ENCODE measurements at places on chromosomes 1 and 21. TPM values are rescaled to one million over a fixed set of nuclear protein-coding genes. Genes with fewer than 3 reads are reported as not detected.

Gene SLC44A3
- 0.56 TPM for total RNA-seq

GRCh38 chr1:233244183-233244582, 51.3 kb downstream of the PCNX2 start:
- ATAC-seq: no peak

- ATAC-seq: no peak
Observed at GRCh38 chr1:25505656-25506385, 37.6 kb upstream of the LDLRAP1 start.

- no peak for ATAC-seq
Observed at GRCh38 chr1:66999640-67000400, 54.1 kb downstream of the SLC35D1 start.
